Activated T-helper 2 cell treated with anti-CD3 and anti-CD28 coated beads, Interferon-gamma antibody, Interleukin-2, Interleukin-4, amounts not matched to agents 10 μg/mL and 5 μg/mL and 100 μg/mL, durations not matched to agents 14 hours and 24 hours and 36 hours (primary cell): ENCODE measurements at places on chromosomes 16 and 17. TPM values are rescaled to one million over a fixed set of nuclear protein-coding genes. Genes with fewer than 3 reads are reported as not detected.

The MKS1 gene
- total RNA-seq: 18.8 and 20.5 TPM in 2 replicates

The CD7 gene
- total RNA-seq: 345 and 351 TPM in 2 replicates

The SHISA9 gene
- total RNA-seq: not detected in 2 replicates

The PYDC1 gene
- not detected in 2 replicates for total RNA-seq

The HOXB13 gene
- total RNA-seq: not detected in 2 replicates

The DPEP3 gene
- total RNA-seq: not detected in 2 replicates

The KRTAP1-5 gene
- not detected in 2 replicates for total RNA-seq

DNA sequence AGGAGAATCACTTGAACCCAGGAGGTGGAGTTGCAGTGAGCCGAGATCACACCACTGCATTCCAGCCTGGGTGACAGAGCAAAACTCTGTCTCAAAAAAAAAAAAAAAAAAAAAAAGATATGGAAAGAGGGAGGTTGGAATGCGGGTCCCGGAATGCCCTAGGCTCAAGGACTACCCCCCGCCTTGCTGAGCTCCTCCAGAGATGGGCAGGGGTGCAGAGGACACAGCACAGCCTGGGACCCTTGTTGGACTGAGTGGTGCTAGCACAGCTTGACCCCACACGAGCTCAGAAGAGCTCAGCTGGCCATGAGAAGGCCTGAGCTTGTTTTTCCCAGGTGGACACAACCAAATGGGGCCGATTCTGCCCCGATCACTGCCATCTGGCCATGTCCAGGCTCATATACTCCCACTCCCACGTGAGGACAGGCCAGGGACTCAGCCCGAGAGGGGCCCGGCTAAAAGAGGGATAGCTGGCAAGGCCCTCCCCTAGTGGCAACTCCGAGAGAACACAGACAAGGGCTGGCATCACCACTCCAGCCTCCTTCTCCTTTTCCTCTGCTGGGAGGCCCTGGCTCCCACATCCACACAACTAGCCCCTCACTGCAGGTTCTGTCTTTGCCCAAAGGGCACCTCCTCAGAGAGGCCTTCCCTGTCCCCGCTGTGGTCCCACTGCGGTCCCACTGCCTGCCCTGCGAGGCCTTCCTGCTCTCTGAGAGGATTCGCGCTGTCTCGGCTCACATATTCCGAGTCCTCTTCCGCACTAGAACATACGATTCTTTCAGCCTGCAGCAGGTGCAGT lies 11.0 kb downstream of the SGCA start:
- DNase-seq: no peak

- no peak for DNase-seq
These were observed 604 bp upstream of the ZC3H18 start for GRCh38 chr16:88569614-88569984.

- DNase-seq: no peak
These were observed 9.1 kb downstream of the TP53I13 start for GRCh38 chr17:29577385-29578211.

DNA sequence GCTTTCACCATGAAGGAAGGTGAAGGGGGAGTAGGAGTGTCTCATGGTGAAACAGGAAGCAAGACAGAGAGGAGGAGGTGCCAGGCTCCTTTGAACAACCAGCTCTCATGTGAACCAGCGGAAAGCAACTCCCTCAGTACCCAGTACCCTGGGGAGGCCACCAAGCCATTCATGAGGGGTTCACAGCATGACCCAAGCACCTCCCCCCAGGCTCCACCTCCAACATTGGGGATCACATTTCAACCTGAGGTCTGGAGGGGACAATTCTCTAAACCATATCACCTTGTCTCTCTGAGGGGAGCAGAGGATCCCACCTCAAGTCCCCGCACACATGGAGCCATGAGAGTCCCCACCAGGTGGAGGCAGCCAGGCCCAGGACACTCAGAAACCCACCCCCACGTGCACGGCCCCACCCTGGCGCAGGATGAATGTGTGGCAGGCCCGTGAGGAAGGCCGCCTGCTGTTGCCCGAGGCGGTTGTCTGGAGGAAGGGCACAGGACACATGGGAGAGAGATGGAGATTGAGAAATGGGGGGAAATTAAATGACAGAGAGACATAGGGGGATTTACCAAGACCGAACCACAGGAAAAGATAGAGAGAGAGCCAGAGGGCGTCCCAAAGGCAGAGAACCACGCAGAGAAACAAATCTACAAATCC lies 85.9 kb downstream of the TMEM132E start:
- no peak for DNase-seq

DNA sequence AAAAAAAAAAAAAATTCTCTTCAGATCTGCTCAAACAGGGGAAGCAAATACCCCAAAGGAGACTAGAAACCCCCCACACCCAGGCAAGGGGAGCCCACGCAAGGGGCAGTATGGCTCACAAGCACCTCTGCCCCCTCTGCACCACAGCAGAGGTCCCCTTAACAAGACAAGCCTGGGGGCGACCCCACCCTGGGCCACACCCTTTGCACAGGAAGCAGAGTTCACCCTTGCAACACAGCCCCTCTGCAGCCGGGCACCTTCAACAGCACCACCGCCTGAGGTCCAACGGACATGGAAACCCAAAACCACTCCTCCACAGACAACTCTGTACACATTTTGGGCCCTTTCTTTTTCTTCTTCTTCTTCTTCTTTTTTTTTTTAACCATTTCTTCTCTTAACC lies 12.8 kb downstream of the AXIN1 start:
- DNase-seq: no peak

GRCh38 chr16:85402910-85403692 lies 210.0 kb upstream of the GSE1 start:
- DNase-seq: no peak

GRCh38 chr16:47599512-47599911 lies 138.4 kb downstream of the PHKB start:
- DNase-seq: no peak

DNA sequence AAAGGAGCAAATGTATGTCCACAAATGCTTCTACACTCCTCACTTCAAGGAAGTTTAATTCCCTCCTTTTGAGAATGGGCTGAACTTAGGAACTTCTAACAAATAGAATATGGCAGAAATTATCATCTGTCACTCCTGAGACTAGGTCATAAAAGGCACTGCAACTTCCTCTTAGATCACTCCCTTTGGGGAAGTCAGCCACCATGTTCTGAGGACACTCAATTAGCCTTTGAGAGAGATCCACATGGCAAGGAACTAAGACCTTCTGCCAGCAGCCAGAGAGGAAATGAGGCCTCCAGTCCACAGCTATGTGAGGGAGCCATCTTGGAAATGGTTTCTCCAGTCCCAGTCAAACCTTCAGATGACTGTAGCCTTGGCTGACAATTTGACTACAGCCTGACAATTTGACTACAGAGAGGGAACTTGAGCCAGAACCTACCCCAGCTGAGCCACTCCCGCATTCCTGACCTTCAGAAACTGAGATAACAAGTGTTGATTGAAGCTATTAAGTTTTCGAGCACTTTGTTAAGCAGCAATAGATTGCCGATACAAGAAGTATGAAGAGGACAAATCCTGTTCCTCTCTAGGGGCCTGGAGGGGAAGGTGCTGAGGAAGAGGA lies 113.4 kb upstream of the SEC14L1 start:
- DNase-seq: no peak

DNA sequence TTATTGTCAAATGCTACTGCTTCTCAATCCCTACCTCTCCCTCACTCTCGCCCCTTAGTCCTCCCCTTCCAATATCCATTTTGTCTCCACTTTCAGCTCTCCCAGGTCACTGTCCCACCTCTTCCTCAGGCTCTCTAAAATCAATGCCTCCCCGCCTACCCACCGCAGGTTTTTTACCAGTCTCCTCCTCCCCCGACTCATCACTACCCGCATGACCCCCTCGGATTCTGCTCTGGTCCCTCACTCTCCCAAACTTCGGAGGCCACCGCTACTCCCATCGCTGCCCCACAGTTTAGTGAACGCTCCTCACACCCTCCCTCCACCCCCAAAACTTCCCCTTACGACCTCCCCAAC lies 513 bp downstream of the CRLF3 start:
- DNase-seq: no peak

DNA sequence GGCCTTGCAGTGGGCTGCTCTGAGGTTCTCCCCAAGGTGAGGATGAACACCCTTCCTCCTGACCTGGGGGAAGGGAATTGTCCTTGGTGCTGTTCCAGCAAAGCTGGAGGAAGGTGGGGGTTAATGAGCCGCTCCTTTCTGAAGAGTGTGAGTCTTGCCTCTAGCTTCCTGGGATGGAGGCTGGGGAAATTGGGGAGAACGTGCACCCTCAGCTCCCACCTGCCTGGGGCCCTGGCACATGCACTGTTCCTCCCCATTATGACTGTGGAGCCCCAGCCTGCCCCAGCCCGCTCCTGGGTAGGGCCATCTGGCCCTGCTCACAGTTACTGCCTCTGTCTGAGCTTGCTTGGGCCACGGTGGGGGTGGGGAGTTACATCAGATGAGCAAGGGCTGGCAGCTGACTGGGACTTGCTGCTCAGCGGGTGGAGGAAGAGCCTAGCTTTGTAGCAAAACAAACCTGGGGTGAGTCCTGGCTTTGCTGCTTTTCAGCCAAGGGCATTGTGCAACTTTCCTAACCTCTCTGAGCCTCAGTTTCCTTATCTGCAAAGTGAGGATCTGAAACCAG lies 11.1 kb downstream of the TNS4 start:
- DNase-seq: no peak

- no peak for DNase-seq
These were observed 133.5 kb upstream of the FOXF1 start for GRCh38 chr16:86376837-86377236.

GRCh38 chr16:87734644-87735043 lies 31.1 kb downstream of the KLHDC4 start:
- no peak for DNase-seq

GRCh38 chr17:20156196-20157000 lies 147.2 kb downstream of the SPECC1 start:
- no peak for DNase-seq

DNA sequence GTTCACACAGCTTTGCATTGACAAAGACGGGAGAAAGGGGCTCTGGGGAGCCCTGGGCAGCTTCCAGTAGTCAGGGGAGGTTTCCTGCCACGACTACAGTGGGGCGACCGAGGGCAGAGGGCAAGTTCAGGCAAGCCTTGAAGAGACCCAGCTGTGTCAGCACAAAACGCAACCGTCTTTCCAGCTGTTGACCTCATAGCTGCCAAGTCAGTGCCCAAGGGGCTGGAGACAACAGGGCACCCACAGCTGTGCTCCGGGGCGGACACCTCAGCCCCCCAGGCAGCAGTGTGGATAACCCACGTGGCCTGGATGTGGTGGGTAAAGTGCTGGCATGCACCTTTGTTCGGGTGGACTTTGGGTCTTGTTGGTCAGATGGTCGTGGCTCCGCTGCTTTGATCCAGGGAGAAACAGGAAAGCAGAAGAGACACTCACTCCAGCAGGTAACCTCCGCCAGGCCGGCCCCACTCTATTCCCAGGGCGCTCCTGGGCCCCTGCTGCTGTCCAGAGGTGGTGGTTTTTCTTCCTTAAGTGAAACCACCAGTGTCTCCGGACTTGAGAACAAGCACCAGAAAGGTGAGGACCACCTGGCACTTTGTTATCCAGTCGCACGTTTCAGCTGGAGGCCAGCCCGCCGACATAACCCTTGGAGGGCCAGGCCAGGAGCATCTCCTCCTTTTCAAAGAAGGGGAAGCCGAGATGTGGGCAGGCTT lies 17.6 kb upstream of the CBX2 start:
- no peak for DNase-seq

GRCh38 chr16:86375851-86376250 lies 134.5 kb upstream of the FOXF1 start:
- DNase-seq: no peak

GRCh38 chr16:85083051-85083639 lies 29.1 kb downstream of the CIBAR2 start:
- DNase-seq: no peak

GRCh38 chr17:46178550-46179214 lies 14.5 kb downstream of the KANSL1 start:
- DNase-seq: no peak

GRCh38 chr16:78556421-78556820 lies 457.0 kb downstream of the WWOX start:
- no peak for DNase-seq

DNA sequence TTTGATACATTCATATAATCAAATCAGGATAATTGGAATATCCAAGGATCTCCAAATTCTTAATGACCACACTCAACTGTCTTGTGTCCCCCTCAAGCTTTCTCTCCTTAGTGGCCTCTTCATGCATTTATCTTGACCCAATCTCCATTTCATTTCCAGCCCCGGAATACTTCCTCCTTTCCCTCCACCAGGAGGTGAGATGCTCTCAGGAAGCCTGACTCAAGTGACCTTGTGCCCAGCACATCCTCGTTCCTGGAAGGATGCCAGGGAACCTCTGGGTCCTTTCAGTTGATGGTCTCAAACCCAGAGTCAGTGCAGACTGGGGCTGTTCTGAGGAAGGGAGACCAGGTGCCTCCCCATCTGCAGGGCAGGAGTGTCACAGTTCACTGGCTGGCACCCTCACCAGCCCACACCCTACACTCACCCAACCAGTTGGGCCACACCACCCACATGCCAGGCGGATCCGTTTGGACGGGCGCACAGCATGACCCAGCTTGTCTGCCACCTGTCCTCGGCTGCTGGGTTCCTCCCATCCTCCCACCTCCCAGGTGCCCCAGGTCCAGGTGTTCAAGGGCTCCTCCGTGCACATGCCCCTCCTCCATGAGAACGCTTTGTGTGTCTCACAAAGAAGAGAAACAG lies 14.0 kb upstream of the EMP2 start:
- DNase-seq: no peak

DNA sequence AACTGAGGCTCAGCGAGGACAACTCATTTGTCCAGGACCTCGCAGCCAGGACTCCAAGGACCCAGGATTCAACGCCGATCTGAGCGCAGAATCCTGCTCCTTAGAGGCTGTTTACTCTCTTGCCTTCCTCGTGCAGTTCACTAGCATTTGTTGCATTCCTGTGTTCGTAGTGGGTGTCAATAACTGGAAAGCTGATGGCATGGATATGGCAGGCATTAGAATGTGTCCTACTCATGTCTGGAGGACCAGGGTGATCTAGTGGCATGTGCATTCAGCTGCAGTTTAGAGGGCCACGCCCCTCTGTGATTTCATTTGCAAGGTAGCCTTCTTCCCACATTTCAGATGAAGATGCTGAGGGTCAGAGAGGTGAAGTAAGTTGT lies 510 bp downstream of the CRISPLD2 start:
- DNase-seq: no peak

- DNase-seq: peak; percentile 77
These were observed at the start of gene ARL4D for GRCh38 chr17:43398724-43399595. ARL4D (plus strand) TSS chr17:43398993; CDS start chr17:43399733, 740 bp downstream.

DNA sequence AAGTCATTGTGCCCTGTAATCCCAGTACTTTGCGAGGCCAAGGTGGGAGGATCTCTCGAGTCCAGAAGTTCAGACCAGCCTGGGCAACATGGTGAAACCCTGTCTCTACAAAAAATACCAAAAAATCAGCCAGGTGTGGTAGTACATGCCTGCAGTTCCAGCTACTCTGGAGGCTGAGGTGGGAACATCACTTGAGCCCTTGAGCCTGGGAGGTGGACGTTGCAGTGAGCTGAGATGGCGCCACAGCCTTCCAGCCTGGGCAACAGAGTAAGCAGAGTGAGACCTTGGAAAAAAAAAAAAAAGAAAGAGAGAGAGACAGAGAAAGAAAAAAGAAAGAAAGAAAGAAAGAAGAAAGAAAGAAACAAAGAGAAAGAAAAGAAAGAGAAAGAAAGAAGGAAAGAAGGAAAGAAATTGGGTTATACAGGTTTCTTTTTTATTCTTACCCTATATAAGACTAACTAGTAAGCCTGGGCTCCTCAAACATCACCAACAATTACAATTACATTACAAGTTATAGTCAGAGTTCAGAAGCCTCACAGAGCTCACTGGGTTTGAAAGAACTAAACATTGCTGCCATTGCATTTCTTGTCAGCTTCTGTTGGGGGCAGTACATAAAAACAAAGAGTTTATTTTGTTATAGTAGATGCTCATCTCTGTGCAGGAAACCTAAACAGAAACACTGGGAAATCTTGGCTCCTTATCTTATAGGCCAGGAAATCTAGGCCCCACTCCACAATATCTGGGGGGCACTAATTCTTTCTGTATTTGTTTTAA lies 6.7 kb upstream of the ABCA9 start:
- DNase-seq: no peak
